B cell (primary cell): ENCODE measurements at places on chromosomes 4 and X.
A peak's percentile ranks its signal among the peaks of the same experiment; 100 is the strongest.

GRCh38 chr4:124401606-124402005 lies 310.9 kb downstream of the ANKRD50 start:
- DNase-seq: no peak

DNA sequence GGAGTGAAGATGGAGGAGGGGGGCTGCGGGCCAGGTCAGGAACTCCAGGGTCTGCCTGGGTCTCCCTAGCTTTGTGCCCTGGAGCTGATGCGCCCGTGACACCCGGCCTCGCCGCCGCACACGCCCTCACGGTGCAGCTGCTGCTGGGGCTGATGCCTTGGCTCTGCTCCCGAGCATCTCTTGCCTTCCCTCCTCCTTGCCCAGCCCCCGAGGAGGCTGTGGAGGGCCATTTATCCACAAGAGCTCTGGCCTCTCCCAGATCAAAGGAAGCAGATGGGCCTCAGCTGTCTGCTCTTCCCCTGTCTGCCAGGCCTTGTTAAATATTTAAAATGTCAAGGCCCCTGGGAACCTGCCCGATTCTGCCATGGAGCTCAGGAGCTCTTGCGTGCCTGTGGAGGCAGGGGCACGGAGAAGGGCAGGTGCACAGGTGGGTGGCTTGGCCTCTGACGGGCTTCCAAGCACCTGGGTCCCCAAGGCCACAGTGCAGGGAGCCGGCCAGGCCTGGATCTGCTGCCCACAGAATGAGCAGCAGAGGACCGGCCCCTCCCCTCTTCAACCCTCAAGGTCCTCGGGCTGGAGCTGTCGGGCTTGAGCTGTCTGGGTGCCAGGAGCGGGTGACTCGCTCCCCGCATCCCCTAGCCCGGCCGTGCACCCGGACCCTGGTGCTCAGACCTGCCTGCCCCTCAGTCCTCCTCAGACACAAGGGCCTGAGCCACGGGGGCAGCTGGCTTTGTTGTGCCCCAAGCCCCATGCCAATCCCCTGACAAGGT lies 20.3 kb downstream of the ATP2B3 start:
- DNase-seq: no peak

DNA sequence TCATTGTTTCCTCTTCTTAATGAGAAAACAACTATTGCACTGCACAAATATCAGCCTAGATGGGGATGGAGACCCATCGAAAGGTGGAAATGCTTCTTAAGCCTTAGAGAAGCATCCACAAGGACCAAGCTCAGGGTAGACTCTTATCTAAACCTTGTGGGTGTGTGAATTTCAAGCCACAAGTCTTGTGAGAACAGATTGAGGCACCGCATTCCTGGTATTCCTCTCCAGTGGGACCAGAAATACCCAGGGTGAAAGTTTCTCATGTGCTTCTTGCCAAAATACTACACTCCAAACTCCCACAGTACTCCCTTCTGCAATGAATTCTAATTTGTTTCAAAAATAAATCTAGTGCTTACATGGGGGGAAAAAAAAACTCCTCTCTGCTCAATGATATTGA lies 375.6 kb downstream of the PDGFC start:
- no peak for DNase-seq

GRCh38 chrX:6917666-6918065 lies 229.8 kb upstream of the STS start:
- no peak for DNase-seq

DNA sequence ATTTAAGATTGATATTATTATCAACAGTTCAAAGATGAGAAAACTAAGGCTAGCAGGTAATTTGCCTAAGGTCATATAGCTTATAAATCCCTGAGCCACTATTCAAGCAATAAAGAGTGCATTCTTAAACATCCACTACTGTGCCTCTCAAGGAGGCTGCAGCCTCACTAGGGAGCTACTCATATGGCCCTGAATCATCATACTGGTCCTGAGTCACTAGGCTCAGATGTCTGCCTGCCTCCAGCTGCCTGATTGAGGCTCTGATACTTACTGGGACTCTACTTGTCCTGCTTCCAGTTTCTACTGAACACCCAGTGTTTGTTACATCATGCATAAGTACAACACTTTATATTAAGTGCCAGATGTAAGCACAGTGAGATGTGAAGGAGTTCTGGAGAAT lies 110.7 kb downstream of the AASDH start:
- no peak for DNase-seq

DNA sequence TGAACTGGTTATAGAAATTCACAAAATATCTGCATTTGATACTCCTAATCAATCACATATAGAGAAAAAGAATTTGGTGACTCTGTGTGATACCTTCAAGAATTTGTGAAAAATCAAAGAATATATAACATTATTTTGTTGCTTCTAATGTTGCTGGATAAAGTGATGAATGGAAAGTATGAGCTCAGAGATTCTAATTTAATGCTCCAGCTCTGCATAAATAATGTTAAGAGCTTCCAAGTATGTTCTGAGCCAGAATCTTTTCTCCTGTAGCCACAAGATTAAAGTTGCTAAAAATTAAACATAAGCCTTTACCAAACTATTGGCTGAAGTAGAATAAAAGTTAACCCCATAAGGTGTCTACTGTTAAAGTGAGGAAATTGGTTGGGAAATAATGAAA lies 294.7 kb upstream of the CT83 start:
- DNase-seq: no peak

DNA sequence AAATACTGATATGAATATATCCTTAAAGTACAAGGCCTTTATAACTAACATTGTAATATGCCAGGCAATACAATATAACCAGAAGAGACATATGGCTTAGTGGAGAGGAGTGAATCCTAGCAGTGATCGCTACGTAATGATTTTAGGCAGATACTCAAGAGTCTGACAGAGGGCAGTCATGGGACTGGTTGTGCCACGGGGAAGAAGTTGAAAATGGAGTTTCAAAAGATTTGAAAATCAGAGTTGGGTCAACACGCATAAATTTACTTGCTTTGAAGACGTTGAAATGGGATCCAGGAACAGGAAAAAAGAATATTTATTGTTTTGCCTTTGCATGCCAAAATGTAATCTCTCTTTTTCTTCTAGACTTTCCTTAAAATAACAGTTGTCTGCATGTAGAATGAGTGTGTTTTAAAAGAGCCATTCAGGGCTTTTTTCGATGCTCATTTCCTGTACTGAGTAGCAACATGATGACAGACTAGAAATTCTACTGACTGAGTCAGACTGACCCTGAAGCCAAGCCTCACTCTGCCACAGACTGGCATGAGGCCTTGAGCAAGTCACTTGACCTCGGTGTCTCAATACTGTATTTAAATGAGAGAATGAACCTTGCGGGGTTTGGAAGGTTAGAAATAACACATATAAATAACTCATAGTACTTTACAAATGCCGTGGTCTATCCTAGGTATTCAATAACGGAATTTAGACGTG lies 8.1 kb upstream of the SMS start:
- no peak for DNase-seq

DNA sequence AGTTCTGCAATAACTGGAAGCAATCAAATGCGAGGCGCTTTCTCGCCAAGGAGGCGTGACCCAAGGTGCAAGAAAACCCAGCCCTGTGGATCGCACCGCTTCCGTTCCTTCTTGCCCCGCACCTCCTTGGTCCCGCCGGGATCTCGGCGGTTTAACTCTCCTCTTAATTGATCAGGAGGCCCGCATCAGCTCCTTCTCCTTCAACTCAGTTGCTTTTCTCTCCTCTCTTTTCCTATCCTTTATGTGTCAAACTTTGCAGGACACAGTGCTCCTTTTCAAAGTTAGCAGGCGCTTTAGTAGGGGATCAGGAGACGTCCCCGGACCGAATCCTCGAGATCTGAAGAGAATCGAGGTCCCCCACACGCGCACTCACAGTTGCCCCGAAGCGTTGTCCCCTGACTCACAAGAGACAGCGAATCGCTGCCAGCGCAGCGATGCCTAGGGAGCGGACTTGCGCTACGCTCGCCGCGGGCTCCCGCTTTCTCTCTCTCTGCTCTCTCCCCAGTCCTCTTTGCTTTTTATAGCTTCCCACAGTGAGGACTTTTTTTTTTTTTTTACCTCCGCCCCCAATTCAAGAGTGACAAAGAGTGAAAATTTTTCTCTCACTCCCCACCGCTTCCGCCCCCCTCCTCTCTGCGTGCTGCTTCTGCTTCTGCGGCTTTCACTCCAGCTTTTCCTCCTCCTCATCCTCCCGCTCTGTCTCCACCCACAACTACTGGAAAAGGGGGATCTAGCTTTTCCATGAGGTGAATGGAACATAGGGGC lies at the start of gene DKK2:
Gene DKK2, minus strand, starts transcription at position 495 of the 765 bp plus-strand sequence. CDS start 722 bp downstream, outside the sequence.
- DNase-seq: no peak

GRCh38 chr4:472881-473569 lies 25.9 kb downstream of the ZNF721 start:
- DNase-seq: no peak

- DNase-seq: no peak
Measured at GRCh38 chrX:40031911-40032310, 65.8 kb downstream of the BCOR start.

DNA sequence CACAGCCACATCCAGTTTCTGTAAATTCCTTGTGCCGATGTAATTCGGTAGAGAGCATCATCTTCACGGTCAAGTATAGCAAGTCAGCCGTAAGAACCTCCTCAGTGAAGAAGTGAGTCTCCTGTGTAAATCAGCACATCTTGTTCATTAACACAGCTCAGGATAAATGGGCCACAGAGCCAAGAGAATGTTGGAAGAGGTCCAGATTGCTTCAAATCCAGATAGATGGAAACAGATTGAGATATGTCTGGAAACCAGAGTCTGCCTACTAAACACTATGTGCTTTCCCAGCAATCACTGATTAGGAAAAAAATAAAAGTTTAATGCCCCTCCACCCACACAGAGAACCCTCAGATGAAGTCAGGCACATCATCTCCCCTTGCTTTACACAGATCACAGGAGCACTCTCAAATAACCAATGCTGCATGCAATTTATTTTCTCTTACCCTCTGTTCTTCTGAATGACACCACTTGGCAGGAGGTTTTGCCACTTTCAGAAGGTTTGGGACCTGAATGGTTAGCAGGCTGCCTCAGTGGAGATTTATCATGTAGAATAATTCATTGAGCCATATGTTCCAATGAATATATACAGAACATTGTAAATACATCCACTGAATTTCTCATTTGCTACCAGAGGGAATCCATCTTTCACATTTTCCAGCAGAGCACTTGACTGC lies 357.7 kb downstream of the C4orf33 start:
- DNase-seq: no peak

GRCh38 chr4:174118171-174118570 lies 165.3 kb downstream of the FBXO8 start:
- no peak for DNase-seq

- no peak for DNase-seq
Measured at GRCh38 chr4:91345632-91346031, 958.1 kb upstream of the GRID2 start.

DNA sequence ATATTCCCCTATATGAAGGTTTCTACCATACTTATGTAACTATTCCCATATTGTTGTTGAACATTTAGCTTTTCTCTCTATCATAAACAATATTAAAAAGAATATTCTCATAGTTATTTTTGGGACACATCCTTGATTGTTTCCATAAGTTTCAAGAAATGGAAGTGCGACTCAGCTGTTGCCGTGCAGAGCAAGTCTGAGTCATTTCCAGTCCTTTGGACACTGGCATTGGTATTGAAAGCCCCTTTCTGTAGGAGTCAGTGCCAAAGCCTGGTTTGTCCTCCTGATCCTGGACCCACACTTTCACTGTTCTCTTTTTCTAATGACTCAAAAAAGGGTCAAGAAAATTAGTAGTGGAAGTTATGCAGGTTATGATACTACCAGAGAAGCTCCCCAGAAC lies 108.3 kb upstream of the DIAPH2 start:
- DNase-seq: no peak

DNA sequence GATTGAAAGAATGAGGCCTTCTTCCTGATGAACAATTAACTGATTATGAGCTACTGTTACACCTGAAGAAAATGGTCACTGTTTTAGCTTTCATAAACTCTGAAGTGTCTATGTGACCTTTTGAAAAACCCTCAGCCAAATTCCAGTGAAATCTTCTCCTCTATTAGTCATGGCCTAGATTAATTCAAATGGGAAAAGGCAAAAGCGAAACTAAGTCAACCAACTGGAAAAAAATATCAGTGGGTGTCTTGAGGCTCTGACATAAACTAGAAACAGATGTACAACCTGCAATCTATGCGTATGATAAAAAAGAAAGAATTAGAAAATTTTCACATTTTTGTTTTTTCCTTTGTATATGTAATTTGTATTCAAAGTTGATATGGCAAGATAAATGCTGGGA lies 169.4 kb upstream of the BANK1 start:
- DNase-seq: no peak

DNA sequence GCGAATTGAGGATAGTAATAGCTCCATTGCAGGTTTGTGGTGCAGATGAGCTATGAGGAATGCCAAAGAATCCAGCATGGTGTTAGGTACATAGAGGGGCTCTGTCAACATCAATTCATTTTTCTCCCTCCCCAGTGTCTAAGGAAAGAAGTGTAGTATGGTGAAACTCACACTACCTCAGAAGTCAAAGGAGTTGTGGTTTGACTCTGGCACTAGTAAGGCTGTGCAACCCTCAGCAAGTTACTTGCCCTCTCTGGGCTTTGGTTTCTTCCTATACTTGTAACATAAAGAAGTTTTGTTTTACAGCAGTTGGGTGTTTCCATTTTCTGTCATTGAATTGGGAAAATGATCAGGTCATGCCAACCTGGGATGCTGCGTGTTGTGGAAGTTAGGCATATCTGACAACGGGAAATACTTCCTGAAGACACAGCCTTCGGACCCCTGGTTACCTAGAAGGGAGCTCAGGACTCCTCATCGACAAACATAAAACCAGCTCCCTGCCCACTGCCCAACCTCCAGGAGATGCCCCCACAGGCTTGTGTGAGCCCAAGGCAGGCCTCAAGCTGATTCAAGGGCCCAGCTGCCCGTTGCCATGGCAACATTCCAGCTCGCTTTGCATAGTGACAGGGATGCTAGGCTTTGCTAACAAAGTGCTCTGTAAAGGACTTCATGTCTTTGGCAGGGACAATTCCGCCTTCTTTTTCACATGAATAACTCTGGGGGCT lies 71.4 kb downstream of the RTL5 start:
- DNase-seq: peak; percentile 8
